ENCODE measurements at places on chromosomes 3 and 15. TPM values are rescaled to one million over a fixed set of nuclear protein-coding genes. Genes with fewer than 3 reads are reported as not detected.
A peak's percentile ranks its signal among the peaks of the same experiment; 100 is the strongest.

GRCh38 chr3:133248389-133248788 lies 151.5 kb upstream of the BFSP2 start:
- DNase-seq = no peak

PATL2 gene
- total RNA-seq = not detected

MYRIP gene
- not detected for total RNA-seq

SLC7A14 gene
- total RNA-seq = not detected

- no peak for DNase-seq
Observed at GRCh38 chr15:63603516-63603915, 6.3 kb downstream of the FBXL22 start.

GRCh38 chr3:70539908-70540307 lies 227.5 kb upstream of the MDFIC2 start:
- DNase-seq = no peak

DNA sequence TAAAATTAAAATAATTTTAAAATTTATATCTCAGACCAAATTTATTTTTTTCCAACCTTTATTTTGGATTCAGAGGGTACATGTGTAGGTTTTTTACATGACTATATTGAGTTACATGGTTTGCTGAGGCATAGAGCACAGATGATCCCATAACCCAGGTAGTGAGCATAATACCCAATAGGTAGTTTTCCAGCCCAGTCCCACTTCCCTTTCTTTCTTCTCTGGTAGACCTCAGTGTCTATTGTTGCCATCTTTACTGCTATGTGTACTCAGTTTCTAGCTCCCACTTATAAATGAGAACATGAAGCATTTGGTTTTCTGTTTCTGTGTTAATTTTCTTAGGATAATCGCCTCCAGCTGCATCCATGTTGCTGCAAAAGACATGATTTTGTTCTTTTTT lies 338.1 kb downstream of the EFHB start:
- DNase-seq = no peak

- peak; percentile 36 for DNase-seq
Observed at GRCh38 chr3:28317438-28318022, 31.0 kb upstream of the ZCWPW2 start.

- DNase-seq = peak; percentile 78
Observed at GRCh38 chr15:59174835-59175831, 31.5 kb upstream of the LDHAL6B start.

DNA sequence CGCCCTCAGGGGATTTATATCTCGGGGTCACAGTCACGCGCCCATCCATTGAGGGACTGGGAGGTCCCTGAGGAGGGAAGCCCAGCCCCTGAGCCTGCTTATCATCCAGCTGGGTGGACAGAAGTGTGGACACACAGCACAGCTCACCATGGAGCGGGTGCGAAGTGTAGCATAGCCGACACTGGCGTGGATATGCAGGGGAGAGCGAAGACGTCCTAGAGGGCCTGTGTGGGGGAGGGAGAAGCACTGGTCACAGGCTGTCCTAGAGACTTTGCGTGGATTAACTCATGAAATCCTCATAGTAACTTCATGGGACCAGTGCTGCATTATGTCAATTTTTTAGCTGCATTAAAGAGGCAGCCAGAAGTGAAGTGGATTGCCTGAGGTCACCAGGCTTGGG lies 26.1 kb upstream of the PLXND1 start:
- DNase-seq = no peak

TRH gene
- not detected for total RNA-seq

C3orf20 gene
- total RNA-seq = not detected

DNA sequence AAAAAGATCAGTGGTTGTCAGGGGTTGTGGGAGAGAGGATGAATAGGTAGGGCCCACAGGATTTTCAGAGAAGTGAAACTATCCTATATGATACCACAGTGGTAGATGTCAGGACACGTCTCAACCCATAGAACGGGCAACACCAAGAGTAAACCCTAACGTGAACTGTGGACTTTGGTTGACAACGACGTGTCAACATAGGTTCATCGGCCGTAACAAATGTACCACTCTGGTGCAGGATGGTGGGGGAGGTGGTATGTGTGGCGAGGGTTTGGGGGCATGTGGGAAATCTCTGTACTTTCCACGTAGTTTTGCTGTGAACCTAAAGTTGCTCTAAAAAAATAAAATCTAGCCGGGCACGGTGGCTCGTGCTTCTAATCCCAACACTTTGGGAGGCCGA lies 13.0 kb upstream of the PIGZ start:
- no peak for DNase-seq

- peak; percentile 2 for DNase-seq
Observed at GRCh38 chr15:69852916-69853315, 244.8 kb downstream of the TLE3 start.

KPNA1 gene
- 23.8 TPM for total RNA-seq
